ENCODE measurements at places on chromosomes 3 and 15.
A peak's percentile ranks its signal among the peaks of the same experiment; 100 is the strongest.

DNA sequence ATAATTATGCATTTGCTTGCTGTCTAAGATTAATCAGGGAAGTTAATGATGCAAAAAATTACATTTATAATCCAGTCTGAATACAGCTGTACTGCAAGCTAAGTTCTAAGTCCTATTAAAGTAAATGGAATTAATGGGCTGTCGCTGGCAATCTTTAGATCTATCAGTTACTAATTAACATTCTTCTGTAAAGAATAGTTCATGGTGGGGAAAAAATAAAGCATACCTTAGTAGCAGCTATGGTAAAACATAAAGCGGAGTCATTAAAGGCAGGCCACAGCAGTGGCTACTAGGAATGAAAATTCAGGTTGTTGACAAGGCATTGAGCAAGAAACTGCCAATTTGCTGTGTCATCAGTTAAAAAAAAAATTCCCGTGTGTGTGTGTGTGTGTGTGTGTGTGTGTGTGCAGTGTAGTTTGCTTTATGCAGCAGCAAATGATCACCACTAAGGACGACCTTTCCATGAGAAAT lies 129.8 kb downstream of the ZNF385D start:
- no peak for DNase-seq

DNA sequence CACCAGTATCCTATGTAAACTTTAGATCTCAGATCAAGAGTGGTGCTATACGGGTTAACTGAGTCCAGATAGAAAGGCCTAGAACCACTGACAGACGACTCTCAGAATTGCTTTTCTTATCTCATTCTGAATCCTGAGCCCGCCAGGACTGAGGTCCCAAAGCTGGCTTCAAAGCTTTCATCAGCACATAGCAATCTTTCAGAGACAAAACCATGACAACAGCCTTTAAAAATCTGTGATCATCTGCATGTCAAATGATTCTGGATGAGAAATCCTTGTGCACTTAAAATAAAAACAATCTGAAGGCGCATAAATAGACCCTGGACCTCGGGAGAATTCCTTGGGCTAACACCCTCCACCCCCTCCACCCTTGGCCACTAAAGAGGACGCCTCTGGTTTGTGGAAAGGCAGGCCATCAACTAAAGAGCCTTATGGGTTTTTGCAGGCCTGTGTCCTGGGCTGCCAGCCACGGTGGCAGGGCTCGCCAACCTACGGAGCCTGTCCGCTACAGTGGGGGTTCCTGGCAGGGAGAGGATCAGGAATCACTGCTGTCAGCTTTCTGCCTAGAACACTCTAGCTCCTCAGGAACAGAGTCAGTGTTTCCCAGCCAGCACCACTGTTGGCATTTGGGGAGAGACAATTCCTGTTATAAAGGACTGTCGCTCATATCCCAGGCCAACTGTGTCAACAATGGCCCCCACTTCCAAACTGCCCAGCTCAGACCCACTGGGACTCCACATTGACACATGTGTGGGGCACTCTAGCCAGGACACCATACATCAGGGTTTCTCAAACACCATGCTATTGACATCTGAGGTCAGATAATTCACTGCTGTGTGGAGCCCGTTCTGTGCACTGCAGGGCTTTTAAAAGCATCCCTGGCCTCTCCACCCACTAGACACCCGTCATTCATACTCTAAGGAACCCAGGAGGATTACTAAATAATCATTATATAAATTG lies 20.2 kb downstream of the TLE3 start:
- no peak for DNase-seq

- DNase-seq = no peak
Measured at GRCh38 chr3:39423436-39423970, 17.0 kb downstream of the RPSA start.

GRCh38 chr3:141261472-141262307 lies 30.1 kb downstream of the PXYLP1 start:
- DNase-seq = no peak

- no peak for DNase-seq
Measured at GRCh38 chr15:93088981-93089726, at the start of gene RGMA. RGMA (minus strand) TSS chr15:93089211; CDS start chr15:93088932, 279 bp downstream.

- DNase-seq = no peak
Measured at GRCh38 chr3:183100376-183100775, 1.1 kb upstream of the MCCC1 start.

GRCh38 chr3:122975924-122976293 lies 51.7 kb downstream of the SEMA5B start:
- no peak for DNase-seq

- DNase-seq = no peak
Measured at GRCh38 chr3:134929976-134930375, 134.9 kb downstream of the EPHB1 start.

GRCh38 chr3:176714034-176714433 lies 483.2 kb downstream of the TBL1XR1 start:
- no peak for DNase-seq

GRCh38 chr3:30189900-30190299 lies 416.5 kb upstream of the TGFBR2 start:
- DNase-seq = no peak

DNA sequence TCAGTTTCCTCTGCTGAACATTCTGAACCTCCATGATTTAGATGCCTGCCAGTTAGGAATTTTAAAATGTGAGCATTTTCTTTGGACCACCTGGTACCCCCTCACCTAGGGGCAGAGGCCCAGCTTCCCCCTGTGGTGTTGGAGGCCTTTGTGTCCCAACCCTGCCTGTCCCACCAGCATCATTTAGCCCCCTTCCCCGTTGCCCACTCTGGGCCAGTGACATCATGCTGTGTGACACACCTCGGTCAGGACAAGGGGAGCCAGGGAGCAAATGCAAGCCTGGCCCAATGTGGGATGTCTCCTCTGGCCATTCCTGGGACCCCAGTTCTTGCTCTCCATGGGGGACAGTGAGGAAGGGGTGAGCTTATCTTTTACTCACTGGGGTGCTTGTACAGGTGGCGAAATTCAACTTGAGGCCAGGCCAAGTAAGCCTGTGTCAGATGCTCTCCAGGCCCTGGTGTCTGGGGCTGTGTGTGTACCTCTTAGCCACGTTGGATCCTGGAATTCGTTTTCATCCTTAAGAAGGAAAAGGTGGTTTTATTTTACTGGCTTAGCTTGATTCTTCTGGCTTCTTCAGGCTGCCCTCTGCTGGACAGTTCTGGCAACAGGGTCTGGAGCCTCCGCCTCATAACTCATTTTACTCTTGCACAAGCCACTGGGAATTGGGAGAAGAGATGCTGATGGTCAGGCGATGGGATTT lies 49.7 kb upstream of the MYZAP start:
- DNase-seq = no peak

GRCh38 chr3:160564258-160564911 lies 986 bp downstream of the KPNA4 start:
- DNase-seq = no peak

DNA sequence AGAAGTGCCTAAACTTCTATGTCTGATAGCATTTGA lies at the start of gene TP63:
Gene TP63 (plus strand): TSS at position 17 of the 36 bp plus-strand sequence. CDS start 127 bp downstream, outside the sequence.
- no peak for DNase-seq

DNA sequence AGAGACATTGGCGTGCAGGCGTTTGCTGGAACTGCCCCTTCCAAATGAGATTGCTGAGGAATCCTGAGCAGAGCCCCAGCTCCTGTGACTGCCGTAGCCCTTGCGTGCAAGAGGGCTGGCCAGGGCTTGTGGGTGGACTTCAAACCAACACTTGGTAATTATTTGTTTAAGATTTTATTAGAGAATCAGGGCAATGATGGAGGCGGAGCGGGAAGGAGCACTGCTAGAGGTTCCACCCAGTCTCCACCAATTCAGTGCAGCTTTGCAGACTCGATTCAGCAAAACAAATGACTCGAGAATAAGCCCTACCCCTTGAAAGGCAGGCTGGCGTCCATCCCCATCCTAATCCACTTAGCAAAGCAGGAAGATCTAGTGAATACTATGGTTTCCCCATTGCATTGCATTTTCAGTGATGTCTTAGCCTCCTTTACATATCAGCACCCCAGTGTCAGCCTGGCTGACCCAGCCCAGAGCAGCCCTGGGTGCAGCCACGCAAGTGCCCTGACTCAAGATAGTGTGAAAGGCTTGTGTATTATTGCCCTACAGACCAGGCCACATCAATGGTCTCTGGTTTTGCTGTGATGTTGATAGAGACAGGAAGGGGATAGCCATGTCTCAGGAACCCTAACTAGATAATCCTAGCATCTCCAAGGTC lies 26.0 kb downstream of the GLDN start:
- no peak for DNase-seq

DNA sequence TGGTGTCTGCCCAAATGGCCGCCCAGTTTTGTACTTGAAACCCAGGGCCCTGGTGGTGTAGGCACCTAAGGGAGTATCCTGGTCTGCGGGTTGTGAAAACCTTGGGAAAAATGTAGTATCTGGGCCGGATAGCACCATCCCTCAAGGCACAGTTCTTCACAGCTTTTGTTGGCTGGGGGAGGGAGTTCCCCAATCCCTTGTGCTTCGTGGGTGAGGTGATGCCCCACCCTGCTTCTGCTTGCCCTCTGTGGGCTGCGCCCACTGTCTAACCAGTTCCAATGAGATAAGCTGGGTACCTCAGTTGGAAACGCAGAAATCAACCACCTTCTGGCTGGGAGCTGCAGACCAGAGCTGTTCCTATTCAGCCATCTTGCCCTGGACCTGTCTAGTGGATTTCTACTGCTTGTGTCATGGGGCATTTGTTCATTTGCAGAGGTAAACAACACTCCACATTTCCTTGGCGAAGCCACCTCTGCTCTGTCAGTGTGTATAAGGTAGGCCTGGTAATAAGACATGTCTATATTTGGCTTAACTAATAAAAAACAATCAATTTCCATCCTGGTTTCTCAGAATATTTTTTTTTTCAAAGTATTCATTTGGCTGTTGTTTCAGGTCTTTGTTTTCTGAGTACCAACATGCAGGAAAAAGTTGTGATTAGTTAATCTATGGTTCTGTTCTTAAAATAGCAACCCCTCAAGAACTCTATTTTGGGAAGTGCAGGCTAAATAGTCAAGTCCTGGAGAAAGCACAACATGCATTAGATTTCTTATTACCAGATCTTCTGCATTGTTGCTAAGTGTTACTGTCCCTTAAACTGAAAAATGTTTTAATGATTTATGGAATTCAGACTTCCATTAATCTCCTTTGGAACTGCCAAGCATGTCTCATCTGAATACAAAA lies 304.3 kb downstream of the ZIC1 start:
- DNase-seq = no peak

DNA sequence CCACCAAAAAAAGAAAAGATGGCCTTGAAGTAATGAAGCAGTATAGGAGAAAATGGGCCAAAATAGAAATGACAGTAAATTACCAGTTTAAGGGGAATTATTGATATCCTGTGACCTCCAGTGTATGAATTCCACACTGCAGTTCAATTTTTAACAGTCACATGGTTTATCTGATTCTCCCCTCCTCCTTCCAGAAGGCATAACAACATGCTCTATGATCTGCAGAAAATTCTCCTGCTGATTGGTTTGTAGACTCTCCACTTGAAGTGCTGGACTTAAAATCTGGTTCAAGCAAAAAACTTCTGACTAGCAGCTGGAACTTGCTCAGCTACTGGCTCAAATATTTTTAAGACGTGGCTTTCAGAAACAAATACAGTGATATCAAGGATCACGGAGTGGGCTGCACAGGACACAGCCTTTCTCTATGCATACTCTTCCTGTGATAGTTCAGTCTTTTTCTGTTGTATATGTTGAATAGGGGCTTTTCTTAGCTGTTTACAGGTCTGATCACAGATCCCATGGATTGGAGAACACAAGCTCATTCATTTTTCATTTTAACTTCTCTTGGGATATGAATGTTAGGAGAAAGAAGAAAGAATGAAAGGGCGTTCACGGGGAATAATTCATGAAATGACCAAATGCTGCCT lies 211.5 kb downstream of the LSAMP start:
- DNase-seq = no peak

- no peak for DNase-seq
Measured at GRCh38 chr15:90087454-90088154, 14.7 kb downstream of the IDH2 start.

DNA sequence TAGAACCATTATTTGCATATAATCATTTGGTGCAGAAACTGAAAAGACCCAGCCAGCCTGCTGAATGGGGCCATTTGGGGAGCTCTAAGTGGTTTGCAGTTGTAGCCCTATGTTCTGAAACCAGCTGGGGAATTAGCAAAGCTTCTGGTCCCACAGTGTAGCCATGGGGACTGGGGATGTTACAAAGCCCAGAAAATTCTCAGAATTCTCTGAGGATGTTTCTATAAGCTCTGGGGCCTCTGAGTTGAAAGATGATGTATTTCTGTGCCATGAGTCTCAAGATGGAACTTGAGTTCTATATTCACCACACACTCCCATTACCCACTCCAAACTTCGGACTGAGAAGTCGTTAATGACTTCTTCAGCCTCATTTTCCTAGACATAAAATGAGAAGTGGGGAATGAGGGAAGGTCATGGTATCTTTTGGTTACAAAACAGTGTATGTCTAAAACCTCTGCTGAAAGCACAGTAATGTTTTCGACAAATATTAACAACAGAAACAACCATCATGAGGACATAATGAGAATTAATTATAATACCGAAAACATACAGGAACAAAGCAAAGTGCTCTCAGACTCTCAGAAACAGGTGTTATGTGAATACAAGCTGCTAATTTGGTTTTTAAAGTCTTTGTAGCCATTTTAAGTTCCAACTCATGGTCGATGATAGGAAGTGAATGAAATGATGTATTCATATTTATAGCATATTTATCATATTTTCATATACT lies 89.4 kb downstream of the RFTN1 start:
- no peak for DNase-seq

DNA sequence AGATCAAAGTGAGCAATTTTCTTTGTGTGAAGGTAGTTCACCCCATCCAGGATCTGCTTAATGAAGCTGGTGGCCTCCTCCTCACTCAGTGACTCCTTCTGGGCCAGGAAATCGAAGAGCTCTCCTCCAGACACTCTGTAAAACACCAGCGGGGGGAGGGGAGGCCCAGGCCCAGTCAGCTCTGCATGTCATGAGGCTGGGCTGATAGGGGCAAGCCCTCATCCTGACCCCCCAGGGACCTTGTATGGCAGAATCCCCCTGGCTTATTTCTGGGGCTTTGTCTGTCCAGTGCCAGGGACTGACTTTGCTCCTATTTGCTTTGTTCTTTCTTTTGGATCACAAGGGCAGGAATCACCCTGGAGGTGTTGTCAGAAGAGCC lies 74.9 kb downstream of the DAPK2 start:
- DNase-seq = peak; percentile 22

GRCh38 chr15:92228830-92229229 lies 164.9 kb upstream of the ST8SIA2 start:
- DNase-seq = no peak

- DNase-seq = no peak
Measured at GRCh38 chr15:48695088-48695826, 49.7 kb upstream of the FBN1 start.

DNA sequence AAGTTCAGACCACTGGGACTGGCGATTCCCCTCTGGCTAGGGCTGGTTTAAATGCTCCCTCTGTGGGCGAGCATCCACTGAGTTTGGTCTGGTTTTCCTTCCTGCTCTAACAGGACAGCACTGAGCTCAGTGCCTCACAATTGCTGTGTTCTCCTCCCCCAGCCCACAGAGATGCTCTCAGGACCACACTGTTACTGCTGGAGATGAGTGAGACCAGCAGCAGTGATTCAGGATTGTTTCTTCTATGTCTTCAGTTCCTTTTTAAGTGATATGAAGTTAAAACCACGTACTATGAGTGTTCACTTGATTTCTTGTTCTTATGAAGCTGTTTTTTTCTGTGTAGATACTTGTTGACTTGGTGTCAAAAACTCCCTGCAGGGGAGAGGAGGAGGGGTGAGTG lies 180.4 kb upstream of the COL8A1 start:
- no peak for DNase-seq

- no peak for DNase-seq
Measured at GRCh38 chr3:13019243-13020095, 53.8 kb downstream of the IQSEC1 start.

Measured in stimulated activated CD4-positive, alpha-beta T cell treated with anti-CD3 and anti-CD28 coated beads, Interleukin-15, amount 100 ng/mL, for 1 hour (primary cell).